ENCODE measurements at places on chromosomes 13 and 19. TPM values are rescaled to one million over a fixed set of nuclear protein-coding genes. Genes with fewer than 3 reads are reported as not detected.

KLK2 gene
- total RNA-seq = not detected

DNAJB1 gene
- 53.4 TPM for total RNA-seq

MCEMP1 gene
- total RNA-seq = not detected

ZNF69 gene
- 20.1 TPM for total RNA-seq

MEIOSIN gene
- not detected for total RNA-seq

PCP2 gene
- total RNA-seq = not detected

ZNF573 gene
- 6.6 TPM for total RNA-seq

CPAMD8 gene
- total RNA-seq = 0.23 TPM

FOXO1 gene
- 6.6 TPM for total RNA-seq

COL5A3 gene
- 1.1 TPM for total RNA-seq

PDX1 gene
- total RNA-seq = not detected

KCNN1 gene
- not detected for total RNA-seq

AZU1 gene
- total RNA-seq = not detected

GNA15 gene
- under 0.01 TPM for total RNA-seq

ZSWIM4 gene
- total RNA-seq = 16.6 TPM

FAM216B gene
- total RNA-seq = not detected

ACP7 gene
- total RNA-seq = under 0.01 TPM

HNRNPM gene
- 44.8 TPM for total RNA-seq

WDR83 gene
- total RNA-seq = 10.2 TPM

KASH5 gene
- total RNA-seq = not detected

LRCH1 gene
- 13.4 TPM for total RNA-seq

PABPC3 gene
- total RNA-seq = 0.32 TPM

ATP4B gene
- total RNA-seq = not detected

MBD3L3 gene
- not detected for total RNA-seq

FGF21 gene
- not detected for total RNA-seq

NLRP5 gene
- total RNA-seq = not detected

LYL1 gene
- total RNA-seq = 5.0 TPM

LHB gene
- total RNA-seq = not detected

MIPEP gene
- total RNA-seq = 12.0 TPM

MYO1F gene
- under 0.01 TPM for total RNA-seq

LILRB4 gene
- not detected for total RNA-seq

LILRA5 gene
- not detected for total RNA-seq

ZNF681 gene
- 0.60 TPM for total RNA-seq

GAMT gene
- 30.0 TPM for total RNA-seq

IGFL2 gene
- total RNA-seq = 0.05 TPM

P2RY11 gene
- 5.5 TPM for total RNA-seq

ZNF253 gene
- total RNA-seq = 3.2 TPM

COMP gene
- 3.0 TPM for total RNA-seq

NLRP9 gene
- total RNA-seq = not detected

KIR2DL1 gene
- total RNA-seq = not detected

WDR88 gene
- total RNA-seq = not detected

KLF2 gene
- 1.8 TPM for total RNA-seq

FCGBP gene
- total RNA-seq = 1.2 TPM

RGS9BP gene
- total RNA-seq = 0.59 TPM

ZNF878 gene
- total RNA-seq = 0.18 TPM

CASP14 gene
- total RNA-seq = not detected

ERF gene
- total RNA-seq = 36.0 TPM

IZUMO2 gene
- not detected for total RNA-seq

ZBTB45 gene
- 8.5 TPM for total RNA-seq

PTGIR gene
- 9.1 TPM for total RNA-seq

CKM gene
- not detected for total RNA-seq

CABP5 gene
- total RNA-seq = not detected

TMEM38A gene
- total RNA-seq = 2.1 TPM

ZNF738 gene
- 6.8 TPM for total RNA-seq
